ENCODE measurements at places on chromosomes 6 and 20.

- peak; percentile 24 for DNase-seq
Measured at GRCh38 chr6:152368751-152369624, 268.2 kb downstream of the SYNE1 start.

GRCh38 chr20:5222919-5223634, 93.7 kb downstream of the PROKR2 start:
- DNase-seq, result peak; percentile 45

DNA sequence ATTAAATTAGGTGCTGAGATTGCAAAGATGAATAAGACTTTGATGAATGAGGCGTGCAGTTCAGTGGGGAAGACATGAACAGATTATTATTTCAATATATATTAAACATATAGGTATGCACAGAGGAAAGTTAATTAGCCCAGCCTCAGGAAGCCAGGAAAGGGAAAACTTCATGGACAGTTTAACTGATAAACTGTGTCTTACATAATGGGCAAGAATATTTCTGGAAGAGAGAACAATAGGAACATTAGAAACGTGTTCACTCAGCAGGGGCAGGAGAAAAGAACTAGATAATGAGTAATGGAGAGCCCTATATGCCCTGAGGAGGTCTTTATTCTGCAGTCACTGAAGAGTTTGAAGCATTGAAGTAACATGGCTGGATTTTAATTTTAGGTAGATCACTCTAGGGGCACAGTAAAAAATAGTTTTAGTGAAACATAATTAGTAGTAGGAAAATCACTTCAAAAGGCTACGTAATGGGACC, 23.6 kb downstream of the CEP57L1 start:
- DNase-seq, result no peak

DNA sequence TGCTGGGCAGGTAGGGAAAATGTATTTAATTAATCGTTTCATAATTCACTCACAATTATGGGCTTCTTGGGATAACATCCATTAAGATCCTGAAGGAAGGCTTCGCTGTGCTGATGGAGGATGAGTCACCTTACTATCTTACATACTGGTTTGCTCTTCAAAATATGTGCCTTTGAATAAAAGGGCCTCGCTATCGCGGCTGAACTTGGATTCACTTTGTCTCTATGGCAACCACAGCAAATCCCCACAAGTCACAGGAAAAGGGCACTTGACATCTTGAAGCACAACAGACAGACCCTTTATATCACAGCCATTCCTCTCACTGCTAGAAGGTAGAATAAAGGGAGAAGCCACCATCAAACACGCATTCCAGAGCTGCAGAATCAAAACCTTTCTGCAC, 141.3 kb upstream of the MYLIP start:
- no peak for DNase-seq

GRCh38 chr6:105839266-105839665, 246.9 kb upstream of the PRDM1 start:
- DNase-seq, result no peak

GRCh38 chr6:93343476-93343875, 75.9 kb downstream of the EPHA7 start:
- no peak for DNase-seq
